Activated T-helper 1 cell treated with anti-CD3 and anti-CD28 coated beads, Interleukin-2, amount 50 U/mL, for 16 hours (primary cell): ENCODE measurements at places on chromosomes 13 and 19.

- DNase-seq, result no peak
These were observed 46.7 kb downstream of the ZNF846 start for GRCh38 chr19:9721861-9722260.

DNA sequence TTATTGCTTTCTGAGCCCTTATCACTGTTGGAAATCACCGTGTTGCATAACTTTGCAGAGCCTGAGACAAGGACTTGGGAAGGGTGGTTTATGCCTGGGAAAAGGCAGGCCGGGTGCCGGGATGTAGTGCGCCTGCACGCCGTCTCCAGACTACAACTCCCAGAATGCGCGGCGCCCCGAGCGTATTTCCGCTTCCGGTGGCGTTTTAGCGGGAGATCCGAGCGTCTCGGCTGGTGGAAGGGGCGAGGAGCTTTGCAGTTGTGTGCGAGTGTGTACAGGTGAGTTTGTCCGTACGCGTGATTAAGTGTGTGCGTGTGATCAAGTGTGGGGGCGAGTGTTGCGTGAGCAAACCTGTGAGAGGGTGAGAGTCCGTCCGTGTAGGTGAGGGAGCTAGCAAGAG, 75.4 kb downstream of the PEG3 start:
- no peak for DNase-seq

GRCh38 chr13:110374431-110375370, 67.6 kb downstream of the COL4A2 start:
- DNase-seq, result no peak

DNA sequence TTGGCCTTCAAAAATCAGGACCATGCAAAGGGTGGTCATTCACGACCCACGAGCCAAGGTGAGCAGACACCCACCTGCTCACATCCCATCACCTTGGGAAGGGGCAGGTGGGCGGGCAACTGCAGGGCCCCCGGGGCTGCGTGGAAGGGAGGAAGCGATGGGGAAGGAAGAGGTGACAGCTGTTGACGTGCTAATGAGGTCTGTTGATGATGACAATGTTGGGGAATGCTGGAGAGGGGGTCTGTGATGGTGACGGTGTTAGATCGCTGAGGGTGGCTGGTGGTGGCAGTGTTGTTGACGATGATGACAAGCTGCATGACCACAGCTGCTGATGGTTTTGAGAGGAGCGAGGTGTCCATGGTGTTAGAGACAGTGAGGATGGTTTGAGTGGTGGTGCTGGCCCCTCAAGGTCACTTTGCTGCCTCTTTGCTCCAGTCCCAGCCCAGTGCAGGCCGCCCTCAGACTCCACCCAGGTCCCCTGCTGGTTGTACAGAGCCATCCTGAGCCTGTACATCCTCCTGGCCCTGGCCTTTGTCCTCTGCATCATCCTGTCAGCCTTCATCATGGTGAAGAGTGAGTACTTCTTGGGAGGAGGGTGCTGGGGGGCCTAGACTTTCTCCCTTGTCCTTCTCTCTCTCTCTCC, 900 bp downstream of the MCEMP1 start:
- no peak for DNase-seq

GRCh38 chr13:36681894-36682624, 8.2 kb downstream of the SERTM1 start:
- DNase-seq, result no peak

DNA sequence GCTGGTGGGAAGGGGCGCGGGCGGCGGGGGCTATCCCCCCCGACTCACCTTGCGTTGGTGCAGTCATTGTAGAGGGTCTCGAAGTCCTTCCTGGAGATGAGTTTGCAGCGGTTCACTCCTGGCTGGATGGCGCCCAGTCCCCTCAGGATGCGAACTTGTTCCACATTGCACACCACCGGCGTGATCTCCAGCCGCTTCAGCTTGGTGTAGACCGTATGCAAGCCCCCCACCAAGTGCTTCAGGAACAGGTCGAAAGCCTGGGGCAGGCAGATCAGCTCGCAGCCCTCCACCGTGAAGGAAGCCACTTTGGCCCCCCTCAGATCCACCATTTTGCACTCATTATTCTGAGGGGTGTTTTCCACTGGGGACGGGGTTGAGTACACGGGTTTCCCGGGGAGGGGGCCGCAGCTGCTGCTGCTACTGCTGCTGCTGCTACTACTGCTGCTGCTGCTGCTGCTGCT, 1.1 kb downstream of the DACH1 start:
- no peak for DNase-seq

DNA sequence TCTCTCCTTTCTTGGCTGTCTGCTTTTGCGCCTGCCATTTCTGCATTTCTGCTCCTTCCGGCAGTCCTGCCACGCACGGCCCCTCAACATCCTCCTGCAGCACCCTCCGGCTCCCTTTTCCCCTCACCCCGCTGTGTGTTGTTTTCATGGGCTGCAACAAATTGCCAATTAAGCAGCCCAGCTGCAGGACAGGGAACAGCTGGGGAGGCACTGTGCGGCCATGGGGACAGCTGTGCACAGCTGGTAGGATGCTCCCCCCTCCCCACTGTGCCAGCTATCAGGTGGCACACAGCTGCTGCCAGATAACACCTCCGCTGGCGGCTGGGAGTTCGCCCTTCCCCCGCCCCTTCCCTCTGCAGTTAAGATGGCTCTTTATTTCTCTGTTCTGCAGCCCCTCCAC, 25.4 kb downstream of the LYL1 start:
- DNase-seq, result no peak

- no peak for DNase-seq
These were observed 22.5 kb upstream of the SLC35E1 start for GRCh38 chr19:16594681-16595091.

DNA sequence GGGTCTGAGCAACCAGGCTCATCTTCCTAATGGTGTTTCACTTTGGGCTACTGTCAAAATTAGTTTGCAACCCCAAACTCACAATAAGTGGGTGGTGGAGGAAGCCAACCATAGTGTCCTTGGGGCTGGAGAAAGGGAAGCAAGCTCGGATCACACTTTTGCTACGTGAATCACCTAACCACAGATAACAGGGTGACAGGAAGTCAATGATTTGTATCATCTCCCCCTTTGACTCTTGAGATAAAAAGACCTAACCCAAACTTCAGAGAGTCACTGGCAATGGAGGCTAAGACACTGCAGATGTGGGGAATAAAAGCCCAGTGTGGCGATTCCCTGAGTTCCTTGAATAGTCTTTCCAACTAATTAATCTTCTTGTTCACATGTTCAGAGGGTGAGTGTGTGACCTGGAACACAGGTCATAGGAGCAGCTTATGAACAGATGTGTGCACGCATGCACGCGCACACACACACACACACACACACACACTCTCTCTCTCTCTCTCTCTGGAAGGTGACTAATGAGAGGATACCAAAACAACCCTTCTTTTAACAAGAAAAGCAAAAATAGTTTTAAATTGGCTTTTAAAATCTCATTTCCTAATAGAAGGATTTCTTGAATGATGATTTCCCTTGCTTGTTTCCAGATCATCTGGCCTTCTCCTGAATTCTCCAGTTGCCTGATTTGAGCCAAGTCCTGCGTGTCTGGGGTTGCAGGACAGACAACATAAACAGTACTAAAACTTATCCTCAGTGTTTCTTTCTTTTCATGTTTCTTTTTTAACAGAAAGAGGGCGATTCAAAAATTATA, 21.2 kb upstream of the DOCK9 start:
- DNase-seq, result no peak

DNA sequence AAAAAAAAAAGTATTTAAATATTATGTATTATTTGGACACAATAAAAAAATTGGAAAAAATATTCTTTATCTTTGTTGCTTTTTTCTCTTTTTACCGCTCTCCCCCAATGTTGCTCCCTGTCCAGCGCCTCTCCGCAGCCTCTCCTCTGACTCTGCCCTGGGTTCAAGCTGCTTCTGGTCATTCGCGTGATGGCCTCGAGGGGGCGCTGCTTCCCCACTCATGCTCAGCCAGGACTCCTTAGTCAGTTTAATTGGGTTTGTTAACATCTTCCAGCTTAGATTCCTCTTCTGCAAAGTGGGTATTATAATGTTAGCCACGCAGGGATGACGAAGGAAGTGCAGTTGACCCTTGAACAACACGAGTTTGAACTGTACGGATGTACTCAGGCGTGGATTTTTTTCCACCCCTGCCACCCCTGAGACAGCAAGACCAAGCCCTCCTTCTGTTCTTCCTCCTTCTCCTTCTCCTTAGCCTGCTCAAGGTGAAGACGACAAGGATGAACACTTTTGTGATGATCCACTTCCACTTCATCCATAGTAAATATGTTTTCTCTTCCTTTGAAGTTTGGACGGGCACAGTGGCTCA, 4.9 kb upstream of the NWD1 start:
- DNase-seq, result no peak

- no peak for DNase-seq
These were observed 38.6 kb upstream of the TEX29 start for GRCh38 chr13:111281751-111282311.

DNA sequence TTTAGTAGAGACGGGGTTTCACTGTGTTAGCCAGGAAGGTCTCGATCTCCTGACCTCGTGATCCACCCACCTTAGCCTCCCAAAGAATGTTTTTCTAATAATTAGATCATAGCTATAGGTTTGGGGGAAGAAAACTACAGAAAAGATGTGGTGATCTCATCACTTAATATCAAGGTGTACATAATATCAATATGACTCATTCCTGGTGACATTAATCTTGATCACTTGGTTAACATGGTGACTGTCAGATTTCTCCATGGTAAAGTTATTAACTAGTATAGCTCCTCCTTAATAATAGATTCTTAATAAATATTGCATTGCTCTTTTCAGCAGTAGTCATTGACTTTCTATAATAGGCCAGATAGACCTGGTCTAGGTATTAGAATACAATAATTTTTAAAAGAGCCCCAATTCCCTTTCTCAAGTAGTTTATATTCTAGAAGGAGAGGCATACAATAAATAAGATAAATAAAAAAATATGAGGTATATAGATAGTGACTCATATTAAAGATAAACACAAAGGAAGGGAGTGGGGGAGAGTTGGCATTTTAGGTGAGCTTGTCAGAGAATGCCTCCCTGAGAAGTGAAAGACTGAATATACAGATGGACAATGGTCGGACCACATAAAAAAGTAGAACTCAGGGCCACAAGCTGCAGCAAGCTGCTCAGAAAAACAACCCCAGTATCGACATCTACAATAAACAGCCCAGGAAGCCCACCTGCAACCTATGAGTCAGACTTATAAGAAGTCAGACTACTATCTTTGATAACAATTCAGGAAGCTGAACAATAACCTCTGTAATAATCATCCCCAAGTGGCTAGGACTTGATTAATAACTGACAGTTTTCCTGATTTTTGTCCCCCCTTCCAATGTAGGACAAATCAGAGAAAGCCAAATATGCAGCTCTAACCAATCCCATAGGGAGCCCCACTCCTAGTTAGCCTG, 210.8 kb downstream of the RFC3 start:
- no peak for DNase-seq

- DNase-seq, result no peak
These were observed 21.5 kb downstream of the DIS3 start for GRCh38 chr13:72760189-72760588.

GRCh38 chr13:96996107-96996506, 1.8 kb upstream of the OXGR1 start:
- DNase-seq, result no peak

GRCh38 chr19:1290703-1291651, 5.3 kb downstream of the EFNA2 start:
- no peak for DNase-seq

DNA sequence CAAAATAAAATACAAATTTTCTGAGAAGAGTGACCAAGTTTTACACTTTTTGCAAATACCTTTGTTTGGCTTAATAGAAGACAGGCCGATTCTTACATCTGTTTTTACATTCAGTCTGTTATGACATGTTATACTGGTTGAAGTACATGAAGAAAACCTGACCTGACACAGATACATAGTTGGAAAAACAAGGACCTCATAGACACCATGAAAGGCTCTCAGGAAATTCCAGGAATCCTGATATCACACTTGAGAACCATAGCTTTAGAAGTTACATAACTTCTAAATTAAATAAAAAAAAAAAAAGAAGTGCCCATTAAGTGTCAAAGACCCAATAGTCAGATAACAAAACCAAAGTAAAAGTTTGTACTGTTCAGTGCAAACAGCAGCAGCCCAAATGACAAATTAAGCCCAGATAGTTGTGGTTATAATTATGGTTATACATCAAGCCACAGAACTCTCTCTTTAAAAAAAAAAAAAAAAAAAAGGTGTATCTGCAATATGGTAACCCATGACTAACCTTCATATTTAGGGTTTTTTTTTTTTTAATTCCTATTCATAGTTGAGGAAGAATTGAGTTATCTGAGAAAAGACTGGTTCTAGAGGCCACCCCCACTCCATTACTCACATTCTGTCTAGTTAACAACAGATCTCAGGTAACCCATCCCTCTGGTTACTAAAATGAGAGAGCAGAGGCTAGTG, 19.8 kb downstream of the RBM26 start:
- no peak for DNase-seq

DNA sequence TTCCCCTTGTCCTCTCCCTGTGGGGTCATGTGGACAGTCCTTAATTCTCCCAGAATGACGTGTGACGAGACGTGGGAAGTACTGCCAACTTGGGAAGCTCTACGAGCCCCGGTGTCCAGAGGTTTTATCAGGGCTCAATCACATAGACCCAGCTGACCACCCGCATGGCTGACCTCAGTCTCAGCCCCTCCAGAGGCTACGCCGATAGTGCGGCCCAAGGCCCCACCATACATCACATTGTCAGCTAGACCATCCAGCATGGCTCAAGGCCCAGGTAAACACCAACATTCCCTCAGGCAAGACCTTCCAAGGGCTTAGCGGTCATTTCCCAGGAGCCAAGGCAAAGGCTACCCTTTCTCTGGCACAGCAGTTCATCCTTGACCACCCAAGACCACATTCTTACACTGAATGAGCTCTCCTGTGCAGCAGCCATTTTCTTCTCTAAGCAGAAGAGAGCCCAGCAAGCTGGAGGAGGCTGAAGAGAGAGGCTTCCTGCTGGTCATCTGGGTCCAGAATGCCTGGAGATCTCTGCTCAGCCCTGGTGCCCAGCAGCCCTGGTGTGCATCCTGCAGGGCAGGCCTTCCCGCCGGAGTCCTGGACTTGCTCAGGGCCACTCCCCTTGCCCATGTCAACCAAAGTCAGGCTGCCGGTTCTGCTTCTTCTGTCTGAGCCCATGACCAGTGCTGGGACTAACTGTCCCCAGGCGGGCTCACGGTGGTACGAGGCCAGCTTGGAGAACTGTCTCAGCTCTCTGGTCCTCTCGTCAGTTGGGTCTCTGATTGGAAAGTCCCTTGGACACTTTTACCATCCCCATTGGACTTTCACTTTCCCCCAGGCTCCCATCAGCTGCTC, 7.9 kb upstream of the F10 start:
- peak; percentile 2 for DNase-seq

DNA sequence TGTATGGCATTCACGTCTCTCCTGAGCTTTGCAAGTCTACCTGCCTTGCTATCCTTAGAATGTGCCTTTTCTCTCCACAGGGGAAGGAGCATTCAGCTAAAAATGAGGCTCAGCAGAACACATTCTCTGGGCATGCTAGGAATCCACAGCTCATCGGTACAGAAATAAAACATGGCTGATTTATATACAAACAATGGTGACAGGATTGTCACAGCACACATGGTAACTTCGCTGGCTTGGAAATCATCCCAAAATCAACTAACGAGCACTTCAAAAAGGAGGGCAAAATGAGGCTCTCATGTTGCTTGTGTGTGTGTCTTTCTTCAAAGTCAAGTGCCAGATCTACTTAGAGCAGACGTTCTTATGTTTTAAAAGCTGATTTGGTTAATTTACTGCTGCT, 373.0 kb downstream of the FGF14 start:
- DNase-seq, result no peak
